ENCODE measurements at places on chromosomes 2 and 18.

DNA sequence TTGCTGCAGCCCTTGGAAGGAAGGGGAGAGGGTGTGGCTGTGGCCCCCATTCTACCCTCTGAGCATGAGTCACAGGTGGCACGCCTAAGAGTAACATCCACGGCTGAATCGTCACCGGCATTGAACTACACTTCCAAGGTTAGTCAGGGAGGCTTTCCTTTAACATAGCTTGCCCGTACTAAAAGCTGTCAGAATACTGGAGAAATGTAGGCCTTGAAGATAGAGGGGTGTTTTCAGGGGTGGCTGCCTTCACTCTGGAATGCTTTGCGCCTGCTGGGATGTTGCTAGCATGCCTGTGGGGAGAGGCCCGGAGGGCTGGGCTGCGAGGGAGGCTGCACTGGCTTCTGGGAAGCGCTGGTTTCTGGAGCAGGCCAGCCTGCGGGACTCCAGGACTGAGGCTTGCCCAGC lies 333.7 kb downstream of the AGAP1 start:
- no peak for DNase-seq

GRCh38 chr2:105269426-105269825 lies 27.9 kb downstream of the GPR45 start:
- no peak for DNase-seq

DNA sequence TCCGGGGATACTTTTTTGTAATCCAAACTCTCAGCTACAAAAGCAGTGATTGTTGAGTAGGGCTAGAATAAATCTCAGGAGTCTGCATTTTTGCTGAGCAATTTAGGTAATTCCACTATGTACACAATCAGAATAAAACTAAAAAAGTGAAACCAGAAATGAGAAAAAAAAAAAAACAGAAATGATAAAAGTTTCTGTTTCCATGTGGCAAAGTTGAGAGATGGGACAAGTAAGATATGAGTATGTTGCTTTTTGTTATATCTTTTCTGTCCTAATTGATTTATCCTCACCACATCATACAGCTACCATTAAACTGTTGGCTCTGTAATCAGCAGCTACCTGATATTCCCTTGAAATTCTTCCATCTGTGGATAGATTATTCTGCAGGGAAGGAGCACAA lies 92.7 kb downstream of the VWC2L start:
- no peak for DNase-seq

DNA sequence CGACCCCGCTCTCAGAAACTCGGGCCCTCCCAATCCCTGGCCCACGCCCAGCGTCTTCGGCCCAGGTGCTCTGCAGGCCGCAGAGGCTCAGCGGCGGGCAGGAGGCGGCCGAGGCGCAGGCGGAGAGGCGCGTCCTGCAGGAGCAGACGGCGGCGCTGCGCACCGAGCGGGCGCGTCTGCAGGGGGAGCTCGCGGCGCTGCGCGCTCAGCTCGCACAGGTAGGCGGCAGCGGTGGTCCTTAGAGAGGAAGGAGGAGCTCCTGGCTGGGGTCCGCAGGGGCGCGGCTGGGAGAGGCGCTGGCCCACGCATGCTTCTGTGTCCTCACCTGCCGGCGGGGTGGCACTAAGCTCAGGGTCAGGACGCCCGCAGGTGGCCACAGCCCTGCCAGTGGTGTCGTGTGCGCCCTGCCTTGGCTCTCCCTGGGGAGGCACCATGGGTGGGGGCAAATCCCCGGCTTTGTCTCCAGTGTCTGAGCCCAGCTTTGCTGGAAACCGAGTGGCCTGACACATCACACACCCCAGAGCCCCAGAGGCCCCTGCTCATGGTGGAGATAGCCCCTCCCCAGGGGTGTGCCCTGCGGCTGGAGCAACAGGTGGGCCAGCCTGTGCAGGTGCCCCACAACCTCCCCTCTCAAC lies 14.9 kb upstream of the SNED1 start:
- DNase-seq, result no peak

Data from activated T-cell treated with anti-CD3 and anti-CD28 coated beads for 4 hours (primary cell).